ENCODE measurements at places on chromosomes 4 and X. TPM values are rescaled to one million over a fixed set of nuclear protein-coding genes. Genes with fewer than 3 reads are reported as not detected.

AP1AR gene
- 18.9 TPM for total RNA-seq

RHOXF1 gene
- total RNA-seq, result not detected

TRMT2B gene
- total RNA-seq, result 12.0 TPM

ASB11 gene
- total RNA-seq, result not detected

RAB41 gene
- not detected for total RNA-seq

MAGEA1 gene
- total RNA-seq, result not detected

F8A3 gene
- total RNA-seq, result 3.7 TPM

XPNPEP2 gene
- 9.9 TPM for total RNA-seq

FGG gene
- total RNA-seq, result not detected

DOK7 gene
- not detected for total RNA-seq

UNC5C gene
- total RNA-seq, result 6.8 TPM

CLDN34 gene
- total RNA-seq, result not detected

PJA1 gene
- total RNA-seq, result 33.9 TPM

CYBB gene
- total RNA-seq, result not detected

BEND4 gene
- not detected for total RNA-seq

TRIM61 gene
- total RNA-seq, result 3.9 TPM

Data from hair follicle dermal papilla cell (primary cell).